ENCODE measurements at places on chromosomes 11 and 22.

DNA sequence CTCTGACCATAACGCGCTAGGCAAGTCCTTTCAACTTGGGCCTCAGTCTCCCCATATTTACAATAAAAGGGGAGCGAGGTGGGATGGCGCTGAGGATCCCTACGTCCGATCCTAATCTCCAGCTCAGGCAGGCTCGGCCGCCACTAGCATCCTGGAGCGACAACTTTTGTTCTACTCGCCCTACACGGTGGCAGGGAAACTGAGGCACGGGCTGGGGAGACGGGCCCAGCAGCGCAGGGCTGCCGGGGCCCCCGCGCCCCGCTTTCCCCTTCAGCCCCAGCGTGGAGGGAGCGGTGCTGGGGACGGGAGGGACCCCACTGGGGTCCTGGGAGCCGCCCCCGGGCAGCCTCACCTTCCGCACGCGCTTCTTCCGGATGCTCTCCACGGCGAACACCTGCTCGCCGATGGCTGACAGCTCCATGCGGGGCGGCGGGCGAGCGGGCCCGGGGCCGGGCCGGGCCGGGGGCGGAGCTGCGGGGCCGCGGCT, 413 bp downstream of the CBX7 start:
- no peak for DNase-seq

DNA sequence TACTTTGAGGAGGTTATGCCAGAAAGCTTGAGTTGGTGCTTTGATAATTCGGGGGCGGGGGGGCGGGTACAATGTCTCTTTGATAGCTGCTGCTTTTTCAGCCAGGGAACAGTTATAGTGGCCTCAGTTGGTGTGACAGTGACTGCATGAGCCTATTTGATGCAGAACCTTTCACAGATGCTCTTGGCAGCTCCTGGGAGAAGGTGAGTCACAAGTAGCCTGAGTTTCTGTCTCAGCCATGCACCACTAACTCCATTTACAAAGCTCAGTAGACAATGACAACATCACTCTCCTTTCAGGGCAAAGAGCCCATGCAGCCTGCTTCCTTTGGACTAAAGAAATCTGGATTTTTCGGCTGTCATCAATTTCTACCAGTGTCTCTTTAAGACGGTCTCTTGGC, 42.1 kb upstream of the SEZ6L start:
- no peak for DNase-seq

GRCh38 chr22:42820045-42820763, 36.9 kb downstream of the ARFGAP3 start:
- DNase-seq: no peak

DNA sequence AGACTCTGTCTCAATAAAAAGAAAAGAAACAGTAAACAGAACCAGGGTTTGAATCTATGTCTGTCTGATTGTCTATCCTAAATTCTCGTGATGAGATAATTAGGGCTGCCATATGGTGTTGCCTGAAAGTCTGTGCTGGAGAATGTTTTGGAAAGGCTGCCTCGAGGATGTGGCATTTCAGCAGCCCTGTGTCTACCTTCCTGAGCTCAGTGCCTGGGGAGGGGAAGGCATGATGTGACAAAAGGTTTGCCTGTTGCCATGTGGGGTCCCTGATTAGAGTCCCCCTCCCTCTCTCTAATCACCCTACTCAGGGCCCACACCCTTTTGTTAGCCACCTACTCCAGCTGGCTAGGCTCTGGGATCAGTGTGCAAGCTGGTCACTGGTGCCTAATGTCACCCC, 15.2 kb downstream of the CD82 start:
- DNase-seq: no peak

All from uterus (tissue), 4 donors.